ENCODE measurements at places on chromosomes 7 and 10. TPM values are rescaled to one million over a fixed set of nuclear protein-coding genes. Genes with fewer than 3 reads are reported as not detected.
A peak's percentile ranks its signal among the peaks of the same experiment; 100 is the strongest.

- H3K4me3 ChIP-seq = no peak overlapping the region
- no peak for DNase-seq
- H3K36me3 ChIP-seq = no peaks in the 10 kb centered on the region
- no peak overlapping the region for H3K27ac ChIP-seq
Measured at GRCh38 chr7:571096-571717, 51.6 kb upstream of the PDGFA start.

GRCh38 chr10:26755443-26755903 is 58.0 kb downstream of the PDSS1 start:
- no peaks in the 10 kb centered on the region for H3K27me3 ChIP-seq
- peak overlapping the region; percentile 81 for H3K27ac ChIP-seq
- peaks cover 3% of the 10 kb centered on the region for H3K4me1 ChIP-seq
- peak; percentile 65 for DNase-seq
- no peak overlapping the region for H3K4me3 ChIP-seq
- peaks cover 3% of the 10 kb centered on the region for H3K36me3 ChIP-seq

GRCh38 chr7:37336259-37336658 is 112.4 kb downstream of the ELMO1 start:
- no peaks in the 10 kb centered on the region for H3K27me3 ChIP-seq
- no peak for DNase-seq
- H3K4me3 ChIP-seq = no peak overlapping the region
- H3K4me1 ChIP-seq = no peaks in the 10 kb centered on the region

DNA sequence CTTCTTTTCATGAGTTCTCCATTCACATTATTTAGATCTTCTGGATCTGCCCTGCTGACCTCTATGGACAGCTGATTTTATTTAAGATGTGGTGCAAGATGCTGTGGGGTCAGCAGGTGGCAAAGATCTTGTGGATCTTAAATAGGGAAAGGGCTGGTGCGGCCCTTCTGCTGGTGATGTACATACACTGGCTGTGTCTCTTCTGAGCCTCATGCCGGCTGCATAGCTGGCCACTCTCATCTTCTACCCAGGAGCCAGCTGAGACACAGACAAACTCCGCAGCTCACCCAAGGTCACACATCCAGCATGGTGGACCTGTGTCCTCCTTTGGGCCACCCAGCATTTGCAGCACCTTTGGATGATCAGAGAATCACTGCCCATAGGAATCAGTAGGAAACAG is 9.7 kb downstream of the RBP3 start:
- no peaks in the 10 kb centered on the region for H3K4me1 ChIP-seq
- H3K4me3 ChIP-seq = no peak overlapping the region
- no peak for DNase-seq
- H3K27ac ChIP-seq = no peak overlapping the region
- H3K27me3 ChIP-seq = peaks cover 19% of the 10 kb centered on the region
- H3K36me3 ChIP-seq = no peaks in the 10 kb centered on the region

DNA sequence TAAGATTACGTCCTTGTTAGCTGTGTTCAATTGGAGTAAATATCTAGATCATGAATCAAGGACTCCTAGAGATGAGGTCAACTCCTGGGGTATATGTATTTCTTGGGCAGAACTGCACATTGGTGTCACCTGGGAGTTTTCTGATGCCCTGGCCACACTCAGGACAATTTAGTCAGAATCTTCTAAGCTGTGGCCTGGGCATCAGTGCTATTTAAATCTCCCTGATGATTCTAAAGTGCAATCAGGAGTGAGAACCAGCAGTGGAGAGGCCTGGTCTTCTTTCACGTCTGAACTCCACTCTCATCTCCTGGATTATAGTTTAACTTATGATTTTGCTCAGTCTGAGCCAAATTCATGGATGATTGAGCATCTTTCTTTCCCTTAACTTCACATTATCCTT is 218.0 kb downstream of the BMPER start:
- H3K4me1 ChIP-seq = peaks cover 3% of the 10 kb centered on the region
- DNase-seq = no peak

DNA sequence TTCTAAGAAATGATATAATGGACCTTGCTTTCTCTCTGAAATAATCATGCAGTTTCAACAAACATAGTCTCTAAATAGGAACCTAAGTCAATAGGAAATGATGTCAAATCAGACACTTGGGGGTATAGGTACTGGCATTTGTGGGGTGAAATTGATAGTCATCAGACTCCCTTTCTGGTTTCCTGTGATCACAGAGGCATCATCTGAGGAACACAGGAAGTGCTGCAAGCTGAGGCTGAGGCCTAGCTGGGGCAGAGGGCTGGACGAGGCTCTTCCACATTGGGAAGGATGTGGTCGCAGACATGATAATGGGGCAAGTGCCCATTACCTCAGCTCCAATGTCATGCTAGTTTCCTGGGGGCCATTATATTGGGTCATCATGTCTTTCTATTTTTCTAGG is 33.5 kb upstream of the TARP start:
- no peak overlapping the region for H3K27ac ChIP-seq
- peaks cover 23% of the 10 kb centered on the region for H3K27me3 ChIP-seq
- no peaks in the 10 kb centered on the region for H3K36me3 ChIP-seq
- DNase-seq = no peak

GRCh38 chr10:75146780-75147179 is 35.3 kb downstream of the SAMD8 start:
- H3K27ac ChIP-seq = no peak overlapping the region
- no peak overlapping the region for H3K4me3 ChIP-seq
- peaks cover 8% of the 10 kb centered on the region for H3K36me3 ChIP-seq
- no peaks in the 10 kb centered on the region for H3K4me1 ChIP-seq
- DNase-seq = no peak
- no peaks in the 10 kb centered on the region for H3K27me3 ChIP-seq

DNA sequence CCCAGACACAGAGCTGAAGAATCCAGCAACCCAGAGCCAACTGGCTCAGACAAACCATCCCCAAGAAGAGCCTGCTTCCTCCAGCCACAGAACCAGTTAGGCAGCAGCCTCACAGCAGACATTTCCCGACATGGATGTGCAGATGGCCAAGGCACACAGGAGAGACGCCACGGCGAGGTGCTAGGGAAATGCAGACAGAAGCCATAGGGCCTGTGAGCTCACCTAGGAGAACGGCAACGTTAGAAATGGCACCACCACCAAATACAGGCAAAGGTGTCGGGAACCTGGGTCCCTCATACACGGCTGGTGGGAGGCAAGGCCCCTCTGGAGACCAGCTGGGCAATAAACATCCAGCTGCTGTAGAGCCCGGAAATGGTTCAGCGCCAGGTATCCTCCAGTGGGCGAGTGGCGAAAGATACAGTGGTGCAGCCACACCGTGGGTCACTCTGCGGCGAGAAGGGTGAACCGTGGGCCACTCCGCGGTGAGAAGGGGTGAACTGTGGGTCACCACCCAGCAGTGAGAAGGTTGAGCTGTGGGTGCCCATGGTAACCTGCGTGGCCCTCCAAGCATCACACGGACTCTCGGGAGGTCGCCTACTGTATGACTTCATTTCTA is 31.2 kb downstream of the JAKMIP3 start:
- no peak overlapping the region for H3K4me3 ChIP-seq
- no peaks in the 10 kb centered on the region for H3K36me3 ChIP-seq

- no peak for DNase-seq
- peaks cover 50% of the 10 kb centered on the region for H3K36me3 ChIP-seq
- no peaks in the 10 kb centered on the region for H3K4me1 ChIP-seq
- no peak overlapping the region for H3K27ac ChIP-seq
- H3K4me3 ChIP-seq = no peak overlapping the region
- no peaks in the 10 kb centered on the region for H3K27me3 ChIP-seq
Measured at GRCh38 chr10:125742465-125742864, 23.0 kb downstream of the EDRF1 start.

DNA sequence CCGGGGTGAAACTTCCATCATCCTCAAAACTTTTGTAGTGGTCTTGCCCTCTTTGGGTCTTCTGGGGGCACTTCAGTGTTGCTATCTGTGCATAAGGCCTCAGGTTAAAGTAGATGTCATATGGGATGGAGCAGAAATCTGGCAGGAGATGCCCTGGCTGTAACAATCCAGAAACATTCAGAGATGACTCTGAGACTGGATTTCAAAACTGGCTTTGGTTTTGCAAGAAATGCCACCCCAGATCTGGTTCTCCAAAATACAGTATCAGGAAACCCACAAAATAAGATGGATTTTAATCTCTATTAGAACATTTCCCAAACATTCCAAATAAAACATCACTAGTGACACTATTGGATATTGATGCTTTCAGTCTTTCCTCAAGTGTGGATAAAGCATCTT is 191.5 kb downstream of the REEP3 start:
- H3K4me1 ChIP-seq = peaks cover 17% of the 10 kb centered on the region
- no peak overlapping the region for H3K27ac ChIP-seq

- no peaks in the 10 kb centered on the region for H3K27me3 ChIP-seq
- DNase-seq = no peak
- no peak overlapping the region for H3K27ac ChIP-seq
- no peak overlapping the region for H3K4me3 ChIP-seq
Measured at GRCh38 chr7:123210986-123211385, 11.2 kb upstream of the SLC13A1 start.

DNA sequence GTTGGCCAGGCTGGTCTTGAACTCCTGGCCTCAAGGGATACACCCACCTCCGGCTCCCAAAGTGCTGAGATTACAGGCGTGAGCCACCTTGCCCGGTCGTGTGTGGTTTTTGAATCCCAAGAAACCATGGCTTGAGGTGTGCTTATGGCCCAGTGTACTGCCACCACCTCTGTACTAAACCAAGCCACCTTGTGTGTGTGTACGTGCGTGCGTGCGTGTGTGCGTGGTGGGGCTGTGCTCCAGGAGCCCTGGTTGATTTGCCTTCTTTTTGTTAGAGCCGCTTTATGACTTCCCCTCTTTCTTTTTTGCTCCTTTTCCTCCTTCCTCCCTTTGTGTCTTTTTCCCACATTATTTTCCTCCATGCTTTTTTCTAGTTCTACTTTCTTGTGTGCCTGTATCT is 121.4 kb downstream of the CAMK1D start:
- no peaks in the 10 kb centered on the region for H3K36me3 ChIP-seq
- 0 out of 2 replicates have a peak, but pooled peaks cover 1% of the 10 kb centered on the region for H3K27me3 ChIP-seq
- no peak for DNase-seq
- no peak overlapping the region for H3K27ac ChIP-seq
- H3K4me3 ChIP-seq = no peak overlapping the region
- H3K4me1 ChIP-seq = no peaks in the 10 kb centered on the region

Gene FAM131B
- 3.4 TPM for total RNA-seq

Gene GPR146
- 0.83 TPM for total RNA-seq

Gene LSM8
- 33.9 TPM for total RNA-seq

Data from IMR-90 (cell line).